ENCODE measurements at places on chromosomes 12 and 14.

- DNase-seq, result no peak
Observed at GRCh38 chr12:53265783-53266182, 2.3 kb upstream of the ESPL1 start.

DNA sequence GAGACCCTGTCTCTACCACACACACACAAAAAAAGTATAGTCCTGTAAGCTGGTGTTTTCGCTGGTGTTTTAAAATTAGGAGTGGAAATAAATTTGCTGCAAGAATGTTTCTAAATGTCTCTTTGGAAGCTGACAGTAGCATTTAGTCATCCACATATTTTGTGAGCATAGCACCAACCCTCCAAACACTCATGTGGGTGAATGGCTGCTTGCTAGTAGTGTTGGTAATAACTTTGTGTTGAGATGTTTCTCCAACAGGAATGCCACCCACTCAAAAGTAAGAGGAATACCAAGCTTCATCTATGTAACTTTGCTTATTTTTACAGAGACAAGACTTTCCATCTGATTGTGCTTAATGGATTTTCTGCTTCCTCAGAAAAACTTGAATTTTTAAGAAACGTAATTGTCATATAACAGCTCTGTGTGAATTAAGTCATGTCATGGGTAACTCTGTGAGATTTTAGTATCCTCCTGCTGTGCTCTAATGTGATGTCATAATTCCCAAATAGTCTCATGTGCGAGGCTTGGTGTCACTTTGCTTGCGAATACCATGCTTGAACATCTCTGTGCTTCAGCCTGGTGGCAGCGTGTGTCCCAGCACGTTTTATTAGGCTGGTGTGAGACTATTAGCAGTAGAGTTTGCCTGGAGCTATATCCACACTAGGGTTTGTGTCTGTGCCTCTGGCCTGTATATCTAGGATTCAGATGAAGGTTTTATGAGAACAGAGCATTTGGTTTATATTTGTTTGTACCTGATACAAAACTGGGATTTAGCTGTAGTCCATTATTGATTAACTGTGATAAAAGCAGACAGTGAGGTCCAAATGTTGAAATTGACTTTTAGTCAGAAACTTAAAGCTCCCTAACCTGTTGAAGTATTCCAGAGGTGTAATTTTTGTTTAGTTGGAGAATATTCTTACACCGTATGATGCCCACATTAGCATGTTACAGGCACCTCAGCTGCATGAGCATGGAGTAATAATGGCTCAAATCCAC is 80.5 kb downstream of the FBXW8 start:
- DNase-seq, result no peak

GRCh38 chr12:19434538-19434937 is 4.8 kb upstream of the AEBP2 start:
- DNase-seq, result no peak

DNA sequence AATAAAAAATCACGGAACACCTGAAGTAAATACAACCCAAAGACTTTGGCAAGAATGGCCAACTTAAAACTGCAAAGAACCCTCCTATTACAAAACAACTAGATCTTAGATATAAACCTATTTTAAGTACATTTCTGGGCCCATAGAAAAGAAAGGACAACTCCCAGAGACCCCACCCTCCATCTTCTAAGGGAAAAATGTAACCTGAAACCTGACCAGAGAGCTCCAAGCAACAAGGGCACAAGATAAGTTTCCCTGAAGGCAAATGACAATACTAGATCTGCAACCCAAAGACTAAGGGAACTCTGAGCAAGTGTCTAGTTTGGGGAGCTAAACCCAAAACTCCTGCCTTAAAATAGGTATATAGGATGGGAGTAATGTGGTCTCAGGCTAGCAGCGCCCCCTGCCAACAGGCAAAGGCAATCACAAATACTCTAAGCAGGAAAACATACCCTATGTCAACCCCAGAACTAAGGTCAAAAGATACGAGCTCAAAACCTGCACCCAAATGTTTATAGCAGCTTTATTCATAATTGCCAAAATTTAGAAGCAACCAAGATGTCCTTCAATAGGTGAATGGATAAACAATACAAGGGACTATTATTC is 218.9 kb downstream of the ITPR2 start:
- no peak for DNase-seq

DNA sequence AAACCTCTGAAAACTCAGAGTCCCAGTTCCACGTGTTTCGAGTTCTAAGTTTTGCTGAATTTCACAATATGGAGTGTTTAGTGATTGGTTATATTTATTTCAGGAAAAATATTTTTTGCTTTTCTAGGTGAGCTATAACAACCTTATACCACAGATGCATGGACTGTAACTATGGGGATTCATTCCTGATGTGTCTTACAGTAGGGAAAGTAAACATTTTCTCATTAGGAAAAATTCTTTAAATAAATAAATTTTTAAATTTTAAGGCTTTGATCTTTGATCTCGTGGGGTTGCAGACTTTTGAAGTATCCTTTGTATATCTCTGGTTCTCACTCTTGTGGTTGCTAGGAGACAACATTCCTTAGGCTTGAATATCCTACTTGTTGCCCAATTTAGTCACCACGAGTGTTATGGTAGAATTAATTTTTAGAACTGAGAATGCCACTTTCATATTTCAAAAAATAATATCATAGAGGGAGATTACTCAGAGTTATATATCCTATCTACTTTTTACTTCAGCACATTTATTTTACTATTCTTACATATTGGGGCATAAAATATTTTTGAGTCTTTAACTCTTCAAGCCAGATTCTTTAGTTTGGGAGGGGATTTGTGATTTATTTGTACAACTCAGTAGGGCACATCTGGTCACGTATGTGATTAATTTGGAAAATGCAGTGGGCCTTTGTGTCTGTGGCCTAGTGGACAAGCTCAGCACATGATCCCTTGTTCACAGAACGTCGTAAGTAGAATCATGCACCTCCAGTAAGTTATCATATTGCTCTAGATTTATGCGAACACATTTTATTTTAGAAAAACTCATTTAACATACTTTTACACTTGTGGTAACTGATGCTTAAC is 224.0 kb downstream of the TTC6 start:
- no peak for DNase-seq
